Stimulated activated CD4-positive, alpha-beta T cell treated with anti-CD3 and anti-CD28 coated beads, Interleukin-4, amount 100 ng/mL, for 1 hour (primary cell): ENCODE measurements at places on chromosomes 5 and 9.

GRCh38 chr9:124941679-124942561 lies 1.0 kb upstream of the GOLGA1 start:
- peak; percentile 57 for DNase-seq

- DNase-seq = no peak
Observed at GRCh38 chr5:140358738-140359310, 1.2 kb upstream of the SLC4A9 start.

- peak; percentile 36 for DNase-seq
Observed at GRCh38 chr5:141369994-141370848, at the start of gene PCDHGB3. Gene PCDHGB3, plus strand, starts transcription at chr5:141370242. Its CDS starts 153 bp downstream, at chr5:141370395.

DNA sequence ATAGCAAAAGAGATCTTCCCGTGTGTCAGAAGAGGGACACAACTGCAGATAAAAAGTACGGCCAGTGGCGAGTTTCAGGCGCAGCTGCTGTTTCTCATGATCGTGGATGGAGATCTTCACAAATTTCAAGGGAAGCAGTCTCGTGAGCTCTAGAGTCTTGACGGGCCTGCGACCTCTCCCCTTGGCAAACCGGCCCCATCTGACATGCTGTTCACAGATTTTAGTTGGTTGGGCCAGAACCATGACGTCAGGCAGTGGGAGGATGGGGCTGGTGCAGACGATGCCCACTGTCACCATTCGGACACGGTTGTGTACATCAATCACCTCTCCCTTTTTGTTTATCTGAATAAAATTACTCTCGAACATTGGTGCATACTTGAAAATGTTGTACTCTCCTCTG lies 396 bp downstream of the GARIN3 start:
- DNase-seq = no peak

DNA sequence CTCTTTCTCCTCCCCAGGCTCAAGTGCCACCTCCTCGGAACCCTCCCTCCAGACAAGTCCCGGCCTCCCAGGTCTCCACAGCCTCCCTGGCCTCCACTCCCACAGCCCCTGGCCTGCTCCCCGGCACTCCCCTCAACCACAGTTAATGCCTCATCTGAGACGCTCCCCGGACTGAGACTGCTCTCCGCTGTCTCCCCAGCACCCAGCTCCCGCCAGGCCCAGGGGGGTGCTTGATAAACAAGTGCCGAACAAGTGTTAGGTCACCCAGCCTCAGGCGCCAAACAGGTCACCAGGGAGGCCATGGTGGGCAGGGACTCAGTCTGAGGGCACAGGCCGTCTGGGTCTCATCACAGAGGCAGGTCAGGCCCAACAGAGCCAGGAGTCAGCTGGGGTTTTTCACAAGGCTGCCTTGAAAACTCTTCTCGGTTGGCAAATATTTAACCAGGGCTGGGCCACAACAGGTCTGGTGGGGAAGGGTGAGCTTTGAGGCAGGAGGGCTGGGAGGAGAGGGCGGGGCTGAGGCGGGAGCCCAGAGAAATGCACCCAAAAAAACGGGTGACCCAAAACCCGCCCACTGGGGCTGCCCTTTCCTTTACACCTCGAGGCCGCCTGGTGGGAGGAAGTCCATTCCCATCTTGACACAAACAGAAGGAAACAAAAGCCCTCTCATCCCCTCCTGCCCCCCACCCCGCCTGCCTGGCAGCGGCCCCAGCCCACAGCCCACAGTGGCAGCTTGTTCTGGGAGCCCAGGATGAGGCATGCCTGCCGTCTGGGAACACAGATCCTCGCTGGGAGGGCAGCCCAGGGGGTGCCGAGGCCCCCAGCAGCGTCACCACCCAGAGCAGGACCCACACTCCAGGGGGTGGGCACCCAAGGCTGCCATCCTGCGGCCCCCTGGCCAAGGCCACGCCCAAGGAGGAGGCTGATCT lies 66.6 kb upstream of the STXBP1 start:
- no peak for DNase-seq

DNA sequence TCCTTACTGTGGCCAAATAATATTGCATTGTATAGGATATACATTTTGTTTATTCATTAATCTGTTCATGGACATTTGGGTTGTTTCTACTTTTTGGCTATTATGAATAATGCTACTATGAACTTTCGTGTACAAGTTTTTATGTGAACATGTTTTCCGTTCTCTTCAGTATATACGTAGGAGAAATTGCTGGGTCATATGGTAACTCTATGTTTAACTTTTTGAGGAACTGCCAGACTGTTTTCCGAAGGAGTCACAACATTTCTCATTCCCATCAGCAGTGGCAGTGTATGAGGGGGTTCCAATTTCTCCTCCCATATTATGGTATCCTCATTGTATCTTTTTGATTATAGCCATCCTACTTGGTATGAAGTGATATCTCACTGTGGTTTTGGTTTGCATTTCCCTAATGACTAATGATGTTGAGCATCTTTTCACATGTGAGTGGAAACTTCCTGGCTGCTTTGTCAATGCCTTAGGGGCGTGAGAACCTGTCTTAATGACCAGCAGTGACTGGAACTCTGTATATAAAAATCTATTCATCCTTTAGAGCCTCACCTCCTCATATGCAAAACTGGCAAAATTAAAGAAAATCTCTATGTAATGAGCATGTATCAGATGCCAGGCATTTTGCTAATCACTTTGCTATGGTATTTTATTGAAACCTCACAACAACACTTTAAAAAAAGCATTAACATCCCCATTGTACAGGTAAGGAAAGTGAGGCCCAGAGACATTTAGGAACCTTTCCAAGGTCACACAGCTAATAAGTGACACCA lies 47.8 kb upstream of the TGFBR1 start:
- no peak for DNase-seq

DNA sequence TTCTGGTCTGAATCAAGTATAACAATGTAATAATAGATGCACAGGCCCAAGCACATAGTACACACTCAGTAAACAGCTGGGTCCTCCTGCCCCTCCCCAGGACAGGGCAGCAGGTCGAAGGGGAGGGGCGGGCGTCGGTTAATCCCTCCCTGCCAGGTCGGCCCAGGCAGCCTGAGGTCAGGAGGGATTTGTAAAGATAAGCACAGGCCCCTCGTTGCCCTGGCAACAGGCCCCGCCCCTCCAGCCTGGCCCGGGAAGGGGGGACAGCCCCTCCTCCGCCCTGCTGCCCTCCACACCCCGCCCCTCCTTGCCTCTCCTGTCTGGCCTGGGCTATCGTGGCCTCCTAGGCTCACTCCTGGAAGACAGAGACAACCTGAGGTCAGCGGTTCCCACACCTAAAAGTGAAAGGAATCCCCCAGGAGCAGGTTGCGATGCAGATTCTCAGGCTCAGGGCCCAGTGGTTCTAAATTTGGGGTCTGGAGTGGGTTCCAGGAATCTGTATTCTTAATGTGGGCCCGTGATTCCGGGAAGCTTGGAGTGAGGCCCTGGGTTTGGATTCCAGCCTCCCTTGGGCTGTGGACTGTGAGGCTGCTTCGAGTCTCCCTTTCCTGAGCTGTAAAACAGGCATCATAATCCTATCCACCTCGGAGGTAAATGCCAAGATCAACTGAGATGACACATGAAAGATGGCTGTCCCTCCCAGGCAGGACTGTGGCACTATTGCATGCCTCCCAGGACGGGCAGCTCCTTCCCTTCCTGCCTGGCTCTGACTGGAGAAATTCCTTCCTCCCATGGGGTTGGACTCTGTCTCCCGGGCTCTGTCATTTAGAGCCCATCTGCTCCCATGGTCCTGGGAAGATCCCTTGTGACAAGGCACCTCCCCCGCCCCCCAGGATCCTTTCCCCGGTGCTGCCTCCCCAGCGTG lies 4.4 kb downstream of the CRB2 start:
- peak; percentile 29 for DNase-seq

GRCh38 chr5:56160723-56161438 lies 72.2 kb downstream of the ANKRD55 start:
- DNase-seq = no peak

DNA sequence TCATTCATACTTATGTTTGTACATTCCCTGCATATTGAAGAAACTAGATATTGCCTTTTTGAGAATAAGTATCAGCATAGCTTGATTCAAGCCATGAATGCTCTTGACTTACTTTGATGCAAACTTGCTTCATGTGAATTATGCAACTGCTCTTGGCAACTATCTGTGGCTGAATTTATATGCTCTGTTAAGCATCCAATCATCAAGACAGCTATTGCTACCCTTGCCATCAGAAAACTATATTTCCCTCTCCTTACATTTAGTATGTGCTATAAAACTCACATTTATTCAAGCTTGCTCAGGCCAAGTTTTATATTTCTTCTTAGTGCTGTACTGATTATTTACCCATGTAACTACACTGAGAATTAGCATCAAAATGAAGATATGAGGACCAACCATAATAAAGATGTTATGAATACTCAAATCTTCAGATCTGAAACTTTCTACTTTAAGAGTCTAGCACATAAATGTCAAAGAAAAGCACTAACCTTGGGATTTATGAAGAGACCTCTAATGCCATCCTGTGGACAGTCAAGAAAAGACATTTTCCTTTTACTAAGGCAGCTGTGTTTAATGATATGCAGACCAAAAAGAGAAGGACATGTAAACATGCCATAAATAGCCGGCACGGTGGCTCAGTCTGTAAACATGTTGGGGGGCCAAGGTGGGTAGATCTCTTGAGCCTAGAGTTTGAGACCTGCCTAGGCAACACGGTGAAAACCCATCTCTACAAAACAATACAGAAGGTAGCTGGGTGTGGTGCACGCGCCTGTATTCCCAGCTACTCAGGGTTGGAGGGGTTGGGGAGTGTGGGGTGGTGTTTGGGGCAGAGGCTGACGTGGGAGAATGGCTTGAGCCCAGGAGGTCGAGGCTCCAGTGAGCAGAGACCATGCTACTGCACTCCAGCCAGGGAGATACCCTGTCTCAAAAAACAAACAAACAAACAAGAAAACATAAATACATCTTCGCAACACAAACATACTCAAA lies 267.0 kb upstream of the TYRP1 start:
- DNase-seq = no peak

DNA sequence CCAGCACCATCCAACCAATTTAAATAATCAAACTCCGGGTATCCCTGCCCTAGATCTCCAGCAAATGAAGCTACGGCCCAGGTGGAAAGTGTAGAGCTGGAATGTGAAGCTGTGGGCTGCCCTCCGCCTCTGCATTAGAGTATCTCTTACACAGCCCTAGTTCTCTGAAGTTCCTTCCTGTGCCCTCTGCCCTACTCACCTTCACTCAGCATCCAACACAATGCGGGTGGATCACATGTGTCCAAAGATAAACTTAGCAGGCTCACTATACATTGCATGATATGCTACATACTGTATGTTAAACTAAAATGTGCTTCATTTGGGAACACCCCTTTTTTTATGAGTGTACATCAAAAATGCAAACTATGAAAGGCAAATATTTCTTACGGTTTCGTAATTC lies 70.0 kb upstream of the RAD23B start:
- DNase-seq = no peak

DNA sequence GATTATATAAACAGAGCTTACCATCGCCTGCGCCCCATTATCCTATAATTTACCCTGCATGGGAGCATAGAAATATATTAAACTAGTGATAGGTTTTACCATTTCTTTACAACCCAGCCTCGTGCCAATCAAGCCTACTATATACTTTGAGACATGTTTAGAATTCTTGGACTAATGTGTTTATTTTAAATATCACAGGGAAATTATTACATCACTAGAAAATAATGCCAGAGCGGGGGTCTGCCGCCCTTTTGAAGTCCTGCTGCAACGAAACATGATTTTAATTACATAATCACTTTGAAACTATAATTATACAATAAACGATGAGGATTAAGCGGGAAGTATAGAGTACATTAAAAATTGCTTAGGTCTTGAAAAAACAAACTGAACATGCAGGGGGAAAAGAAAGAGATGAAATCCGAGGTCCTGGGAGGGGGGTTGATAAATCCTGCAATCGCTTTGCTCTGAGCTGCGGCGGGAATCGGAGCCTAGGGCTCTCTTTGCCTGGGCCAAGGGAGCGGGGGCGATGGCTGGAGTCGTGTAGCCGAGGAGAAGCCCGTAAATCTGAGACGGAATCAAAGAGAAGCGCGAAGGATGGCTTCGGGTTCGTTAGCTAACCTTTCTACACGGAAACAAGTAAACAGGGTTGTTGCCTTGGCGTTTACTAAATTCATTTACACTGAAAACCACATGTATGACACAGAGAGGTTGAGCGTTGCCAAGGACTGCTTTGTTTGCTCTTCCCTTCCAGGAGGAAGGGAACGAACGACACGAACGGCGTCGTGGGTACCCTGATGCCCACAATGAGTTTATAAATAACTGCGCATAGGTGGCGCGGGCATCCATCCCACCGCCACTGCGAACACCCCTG lies 127.6 kb downstream of the TMEM174 start:
- DNase-seq = no peak

GRCh38 chr9:125261501-125262293 lies at the start of gene GAPVD1:
Gene GAPVD1, plus strand, starts transcription at chr9:125261826. Its CDS starts 37,096 bp downstream, at chr9:125298922.
- DNase-seq = peak; percentile 86

GRCh38 chr5:50653946-50654345 lies 12.5 kb upstream of the PARP8 start:
- no peak for DNase-seq

- DNase-seq = no peak
Observed at GRCh38 chr5:133993185-133993936, 11.4 kb downstream of the VDAC1 start.
